ENCODE measurements at places on chromosomes 13 and 19.
A peak's percentile ranks its signal among the peaks of the same experiment; 100 is the strongest.

DNA sequence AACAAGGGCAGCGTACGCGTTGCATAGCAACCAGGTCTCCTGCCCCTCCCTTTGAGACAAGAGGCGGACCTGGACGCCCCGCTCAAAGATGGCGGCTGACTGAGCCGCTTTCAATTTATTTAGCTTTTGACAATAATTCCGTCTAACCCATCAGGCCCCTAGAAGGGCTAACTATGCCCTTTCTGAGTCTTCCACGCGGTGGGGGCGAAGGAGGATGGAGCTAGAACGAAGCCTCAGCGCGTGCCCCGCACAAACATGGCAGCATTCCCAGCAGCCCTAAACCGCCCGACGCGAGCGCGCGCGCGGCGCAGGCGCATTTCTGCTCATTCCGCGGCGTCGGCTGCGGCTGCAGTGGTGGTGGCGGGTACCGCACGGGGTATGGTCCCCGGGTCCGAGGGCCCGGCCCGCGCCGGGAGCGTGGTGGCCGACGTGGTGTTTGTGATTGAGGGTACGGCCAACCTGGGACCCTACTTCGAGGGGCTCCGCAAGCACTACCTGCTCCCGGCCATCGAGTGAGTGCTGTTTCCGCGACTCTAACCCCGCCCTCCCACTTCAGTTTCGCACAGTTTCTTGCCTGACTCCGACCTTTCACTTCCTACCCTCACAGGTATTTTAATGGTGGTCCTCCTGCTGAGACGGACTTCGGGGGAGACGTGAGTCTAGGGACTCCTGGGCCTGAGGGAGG, at the start of gene MED25:
Gene MED25, plus strand, starts transcription at position 326 of the 685 bp plus-strand sequence. Its CDS starts 53 bp downstream, at position 379.
- peak; percentile 85 for DNase-seq

GRCh38 chr19:38650172-38650775, 2.8 kb downstream of the ACTN4 start:
- no peak for DNase-seq

DNA sequence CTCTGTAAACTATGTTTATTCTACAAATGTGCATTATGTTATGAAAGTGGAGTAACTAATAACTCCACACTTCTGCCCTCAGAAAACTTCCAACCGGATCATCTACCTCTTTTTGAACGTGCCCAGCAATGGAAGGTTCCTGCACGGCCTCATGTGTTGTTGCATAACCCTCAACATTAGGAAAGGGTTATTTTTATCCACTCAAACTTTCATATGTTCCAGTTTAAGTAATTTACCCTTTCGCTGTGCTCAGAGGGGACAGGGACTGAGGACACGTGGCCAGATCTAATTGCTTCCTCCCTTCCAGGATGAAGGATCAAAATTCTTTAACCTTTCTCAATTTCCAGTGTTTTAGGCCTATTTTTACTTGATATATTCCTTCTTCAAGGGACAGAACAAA, 29.6 kb downstream of the IRS2 start:
- no peak for DNase-seq

DNA sequence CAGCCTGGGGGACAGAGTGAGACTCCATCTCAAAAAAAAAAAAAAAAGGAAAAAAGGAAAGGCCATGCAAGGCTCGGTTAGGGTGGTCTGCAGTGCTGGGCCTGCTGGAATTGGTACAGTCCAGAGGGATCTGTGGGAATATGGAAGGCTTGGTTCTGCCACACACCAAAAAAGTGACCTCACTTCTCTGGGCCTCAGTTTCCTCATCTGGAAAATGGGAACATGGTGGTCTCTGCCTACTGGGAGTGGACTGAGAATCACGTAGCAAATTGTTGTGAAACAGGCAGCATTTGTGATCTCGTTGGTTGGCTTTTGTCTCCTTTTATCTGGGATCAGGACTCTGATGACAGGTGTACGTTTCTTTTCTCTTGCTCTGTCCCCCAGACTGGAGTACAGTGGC, 7.5 kb downstream of the DNM2 start:
- no peak for DNase-seq

DNA sequence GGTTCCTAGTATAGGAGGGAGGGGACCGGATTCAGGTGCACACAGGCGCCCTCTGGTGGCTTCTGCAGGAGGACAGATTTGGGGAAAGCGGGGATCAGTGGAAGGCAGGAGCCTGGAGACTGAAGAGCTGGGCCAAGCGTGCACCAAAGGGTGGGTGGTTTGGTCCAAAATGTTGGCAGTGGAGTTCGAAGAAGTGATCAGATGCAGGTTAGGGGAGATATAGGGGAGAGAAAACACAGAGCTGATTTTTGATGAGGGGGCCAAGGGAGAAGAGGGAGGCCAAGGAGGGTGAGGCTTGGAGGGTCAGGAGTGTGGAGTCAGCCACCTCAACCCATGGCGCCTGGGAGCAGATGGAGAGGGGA, 6.8 kb upstream of the CARM1 start:
- peak; percentile 53 for DNase-seq

GRCh38 chr19:46990991-46991676, 28.5 kb upstream of the NPAS1 start:
- DNase-seq = peak; percentile 80

GRCh38 chr13:32164622-32165268, 133.2 kb downstream of the FRY start:
- DNase-seq = no peak

Measured in anterior cingulate cortex (tissue), 58 donors.